ENCODE measurements at places on chromosomes 13 and 19.
A peak's percentile ranks its signal among the peaks of the same experiment; 100 is the strongest.

DNA sequence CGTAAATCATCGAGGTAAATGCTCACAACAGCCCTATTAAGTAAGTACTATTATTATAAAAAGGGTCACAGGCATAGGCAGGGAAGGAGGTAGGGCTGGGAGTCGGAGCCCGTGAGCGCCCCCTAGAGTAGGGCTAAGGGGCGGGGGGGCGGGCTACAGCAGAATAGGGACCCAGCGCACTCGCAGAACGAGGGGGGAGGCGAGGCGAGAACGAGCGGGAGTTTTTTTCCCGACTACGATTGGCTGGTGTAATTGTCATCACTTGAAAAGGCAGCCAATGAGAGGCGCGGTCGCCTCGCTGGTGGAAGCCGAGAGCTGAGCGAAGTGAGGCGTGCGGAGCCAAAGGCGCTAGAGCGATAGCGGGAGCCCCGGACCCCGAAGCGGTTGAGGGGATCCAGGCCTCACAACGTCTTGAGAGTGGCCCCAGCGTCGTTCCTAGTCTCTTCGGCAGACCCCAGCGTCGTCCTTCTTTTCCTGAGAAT, 24.2 kb downstream of the KEAP1 start:
- peak; percentile 88 for DNase-seq

- DNase-seq, result no peak
These were observed 343.8 kb downstream of the MZT1 start for GRCh38 chr13:72383646-72384045.

- DNase-seq, result no peak
These were observed 27.2 kb upstream of the CALM3 start for GRCh38 chr19:46573679-46574498.

DNA sequence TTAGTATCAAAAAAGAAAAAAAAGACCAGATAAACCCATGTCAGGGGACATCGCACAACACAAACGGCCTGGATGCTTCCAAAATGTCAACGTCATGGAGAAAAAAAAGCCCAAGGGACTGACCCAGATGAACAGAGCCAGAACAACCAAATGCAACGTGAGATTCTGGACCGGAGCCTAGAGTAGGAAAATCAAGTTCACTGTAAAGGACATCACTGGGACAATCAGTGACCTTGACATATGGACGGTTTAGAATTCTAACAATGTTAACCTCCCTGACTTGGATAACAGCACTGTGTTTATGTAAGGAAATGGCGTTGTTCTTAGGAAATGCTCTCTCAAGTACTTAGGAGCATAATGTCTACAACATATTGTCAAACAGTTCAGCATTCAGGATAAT, 15.1 kb upstream of the EMP3 start:
- no peak for DNase-seq

GRCh38 chr13:111371720-111372119, 51.3 kb downstream of the TEX29 start:
- DNase-seq, result no peak

DNA sequence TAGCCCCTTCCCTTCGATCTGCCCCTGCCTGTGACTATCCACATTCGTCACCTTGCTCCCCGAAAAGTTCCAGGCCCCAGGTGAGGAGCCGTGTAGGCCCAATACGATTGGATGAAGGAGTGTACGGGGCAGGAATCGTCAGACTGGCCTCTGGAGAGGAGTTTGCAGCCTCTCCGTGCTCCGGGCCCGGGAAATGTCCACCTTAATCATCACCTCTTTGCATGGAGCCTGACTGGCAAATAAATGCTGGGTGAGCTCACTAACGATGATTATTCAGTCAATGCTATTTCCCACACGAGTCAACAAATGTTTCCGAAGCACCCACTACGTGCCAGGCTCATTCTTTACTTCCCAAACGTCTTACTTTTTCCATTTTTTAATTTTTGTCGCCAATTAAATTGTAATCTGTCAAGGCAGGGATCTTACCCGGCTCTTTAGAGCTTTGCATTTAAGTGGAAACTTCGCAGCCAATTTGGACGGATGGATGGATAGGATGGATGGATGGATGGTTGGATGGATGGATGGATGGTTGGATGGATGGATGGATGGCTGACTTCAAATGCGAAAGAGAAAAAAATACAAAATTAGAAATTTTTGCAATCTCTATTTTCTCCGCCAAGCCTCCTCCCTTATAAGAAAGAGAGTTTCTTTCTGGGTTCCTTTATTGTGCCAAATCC, 45.8 kb downstream of the TGDS start:
- DNase-seq, result no peak

- no peak for DNase-seq
These were observed 983.4 kb downstream of the EFNB2 start for GRCh38 chr13:105552078-105552477.

DNA sequence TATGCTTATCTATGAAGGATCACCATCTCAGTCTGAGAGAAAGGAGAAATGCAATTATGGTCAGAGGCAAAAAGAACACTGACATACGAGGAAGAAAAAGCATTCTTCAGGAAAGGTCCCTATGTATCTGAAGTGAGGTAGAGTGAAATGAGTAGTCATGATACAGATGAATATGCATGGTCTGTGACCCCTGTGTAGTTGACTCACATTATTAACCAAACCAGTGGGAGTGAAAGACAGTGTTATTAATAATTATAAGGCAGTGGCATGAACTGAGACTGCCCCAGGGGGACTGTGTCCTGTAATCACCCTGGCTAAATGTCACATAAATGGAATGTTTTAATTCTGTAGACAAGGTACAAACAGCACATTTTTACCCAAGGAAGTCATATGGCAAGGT, 1320.2 kb upstream of the PCDH9 start:
- no peak for DNase-seq

DNA sequence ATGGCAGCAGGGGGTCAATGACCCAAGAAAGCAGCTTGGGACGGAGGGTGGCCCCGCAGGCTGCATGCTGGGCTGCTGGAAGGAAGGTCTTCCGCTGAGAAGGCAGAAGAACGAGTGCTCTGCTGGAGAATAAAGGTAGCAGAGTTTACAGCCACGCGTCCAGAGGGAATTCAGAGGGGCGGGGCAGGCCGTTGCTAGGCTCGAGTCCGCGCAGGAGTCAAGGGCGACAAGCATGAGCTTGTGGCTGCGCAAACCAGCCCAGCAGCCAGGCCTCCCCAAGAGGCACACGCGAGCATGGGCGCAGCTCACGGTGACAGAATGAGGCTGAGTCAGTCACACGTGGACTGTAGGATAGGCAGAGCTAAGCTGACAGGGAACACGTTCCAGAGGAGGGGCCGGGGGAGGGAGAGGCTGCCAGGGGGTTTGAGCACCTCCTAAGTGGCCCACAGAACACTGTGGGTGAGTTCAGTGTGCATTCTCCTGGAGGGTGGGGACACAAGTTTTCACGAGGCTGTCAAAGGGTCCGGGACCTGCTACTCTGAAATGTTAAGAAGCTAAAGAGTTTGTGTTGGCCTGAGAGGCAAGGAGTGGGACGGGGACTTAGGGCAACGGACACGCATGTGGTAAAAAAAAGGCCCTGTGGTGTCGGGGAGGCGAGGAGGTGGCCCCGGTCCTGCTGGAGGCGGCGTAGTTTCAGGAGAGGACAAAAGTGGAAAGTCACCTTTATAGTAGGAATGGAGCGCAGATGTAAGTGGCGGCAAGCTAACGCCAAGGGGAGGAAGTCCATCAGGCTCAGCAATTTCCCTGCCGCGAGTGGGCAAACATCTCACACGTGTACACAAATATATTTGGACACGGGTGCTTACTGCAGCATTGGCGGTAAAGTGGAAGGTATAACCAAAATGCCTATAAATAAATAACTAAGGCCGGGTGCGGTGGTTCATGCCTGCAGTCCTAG, 17.7 kb downstream of the RFX2 start:
- DNase-seq, result no peak

- DNase-seq, result peak; percentile 28
These were observed 427.9 kb downstream of the ZNF536 start for GRCh38 chr19:30799865-30800755.

GRCh38 chr19:7267792-7268704, 26.2 kb downstream of the INSR start:
- no peak for DNase-seq

- no peak for DNase-seq
These were observed 1.6 kb upstream of the ANGPTL6 start for GRCh38 chr19:10104130-10104513.

DNA sequence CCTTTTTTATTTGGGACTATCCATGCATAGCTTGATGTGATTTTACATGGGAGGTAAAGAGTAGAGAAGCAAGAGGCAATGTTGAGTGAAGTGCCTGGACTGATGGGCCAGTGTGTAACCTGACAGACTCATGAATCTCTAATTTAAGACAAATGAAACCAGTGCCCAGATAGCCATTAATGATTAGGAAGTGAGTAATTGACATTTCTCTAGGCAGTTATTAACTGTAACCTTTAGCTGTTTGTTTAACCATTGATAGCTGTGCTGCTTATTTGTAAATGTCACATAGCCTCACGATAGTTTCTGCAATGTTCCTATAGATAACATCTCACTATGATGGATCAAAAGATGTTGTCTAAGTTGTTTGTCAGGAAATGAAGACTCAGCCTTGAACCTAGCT, 1047.5 kb upstream of the SPRY2 start:
- DNase-seq, result no peak

DNA sequence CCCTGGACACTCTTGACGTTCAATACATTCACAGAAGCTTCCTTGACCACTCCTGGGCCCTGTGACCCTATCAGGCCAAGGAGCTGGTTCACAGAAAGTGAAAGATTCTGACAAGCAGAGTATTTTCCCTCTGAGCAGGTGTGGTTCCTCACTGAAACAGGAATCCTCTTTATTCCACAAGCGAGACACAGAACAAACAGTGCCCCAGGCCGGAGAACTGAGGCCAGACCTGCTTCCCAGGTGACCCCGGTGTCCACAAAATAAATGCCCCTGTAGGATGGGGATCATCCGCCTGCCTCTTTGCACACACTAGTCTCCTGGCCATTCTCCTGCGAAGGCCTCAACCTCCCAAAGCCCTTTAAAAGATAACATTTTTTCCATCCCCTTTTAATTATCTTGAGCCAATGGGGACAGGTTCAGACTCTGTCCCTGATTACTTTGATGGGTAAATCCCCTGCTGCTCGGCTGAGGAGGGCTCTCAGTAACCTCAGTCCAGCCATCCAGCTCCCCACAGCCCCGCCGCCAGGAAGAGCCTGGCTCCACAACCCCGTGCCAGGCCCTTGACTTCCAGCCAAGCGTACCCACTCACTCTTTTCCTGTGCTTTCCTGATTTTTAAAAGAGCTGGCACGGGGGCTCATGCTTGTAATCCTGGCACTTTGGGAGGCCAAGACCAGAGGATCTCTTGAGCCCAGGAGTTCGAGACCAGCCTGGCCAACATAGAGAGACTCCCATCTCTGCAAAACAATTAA, 129.1 kb downstream of the FOXO1 start:
- DNase-seq, result no peak

Data from activated CD4-positive, alpha-beta memory T cell treated with anti-CD3 and anti-CD28 coated beads, Interleukin-2, amount 10 ng/mL, durations not matched to agents 7 days and 5 days (primary cell).